NCI-H69 (cell line): ENCODE measurements at places on chromosomes 1 and 21.

DNA sequence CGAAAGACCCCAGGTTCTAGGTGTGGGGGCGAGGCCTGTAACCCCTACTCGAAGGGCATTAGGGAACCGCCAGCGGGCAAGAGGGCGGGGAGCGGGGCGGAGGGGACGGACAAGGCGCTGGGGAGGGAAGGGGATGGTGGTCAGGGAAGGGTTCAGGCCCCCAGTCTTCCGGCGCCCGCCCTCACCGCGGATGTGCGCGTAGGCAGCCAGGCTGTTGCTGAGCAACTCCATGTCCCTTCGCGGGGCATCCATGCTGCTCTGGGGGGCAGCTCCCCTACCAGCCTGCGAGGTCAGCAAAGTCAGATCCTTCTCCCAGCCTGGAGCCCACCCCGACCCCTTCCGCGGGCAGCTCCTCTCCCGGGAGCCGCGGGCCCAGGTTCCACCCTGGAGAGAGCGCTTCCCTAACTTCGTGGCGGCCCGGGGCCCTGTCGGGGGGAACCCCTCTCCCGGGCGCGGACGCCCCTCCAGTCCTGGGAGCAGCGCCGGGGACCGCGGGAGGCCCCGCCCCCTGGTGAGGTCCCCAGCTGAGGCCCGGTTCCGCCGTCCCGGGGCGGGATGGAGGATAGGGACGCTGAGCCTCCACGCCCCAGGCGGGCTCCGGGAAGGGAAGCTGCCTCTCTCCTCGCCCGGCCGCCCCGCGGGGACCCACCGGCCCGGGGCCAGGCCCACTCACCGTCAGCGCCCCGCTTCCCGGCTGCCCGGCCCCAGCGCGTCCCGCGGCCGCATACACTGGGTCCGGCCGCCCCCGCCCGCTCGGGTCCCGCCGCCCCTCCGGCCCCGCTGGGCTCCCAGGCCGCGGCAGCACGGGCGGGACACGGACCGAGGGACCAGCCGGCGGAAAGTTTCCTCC, 434 bp downstream of the EVA1B start:
- peak; percentile 24 for DNase-seq

GRCh38 chr1:244826712-244827111, 8.7 kb upstream of the COX20 start:
- DNase-seq: no peak

- DNase-seq: peak; percentile 95
These were observed 1784.5 kb downstream of the MRPL39 start for GRCh38 chr21:23822760-23823159.

GRCh38 chr1:210384625-210385024, 55.9 kb downstream of the HHAT start:
- peak; percentile 68 for DNase-seq

DNA sequence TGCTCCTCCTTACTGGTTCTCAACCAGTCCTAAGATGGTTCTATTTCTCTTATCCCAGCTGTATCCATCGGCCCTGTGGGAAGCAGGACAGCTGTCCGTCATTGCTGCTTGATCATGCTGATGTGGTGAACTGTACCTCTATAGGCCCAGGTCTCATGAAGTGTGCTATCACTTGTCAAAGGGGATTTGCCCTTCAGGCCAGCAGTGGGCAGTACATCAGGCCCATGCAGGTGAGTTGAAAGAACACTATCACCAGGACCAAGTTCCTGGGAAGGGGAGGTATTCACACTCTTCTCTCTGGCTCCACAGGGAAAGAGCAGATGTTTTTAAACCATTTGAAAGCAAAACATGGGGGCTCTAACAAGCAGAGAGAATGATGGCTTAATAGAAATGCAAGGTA, 302.6 kb downstream of the PAPPA2 start:
- no peak for DNase-seq

DNA sequence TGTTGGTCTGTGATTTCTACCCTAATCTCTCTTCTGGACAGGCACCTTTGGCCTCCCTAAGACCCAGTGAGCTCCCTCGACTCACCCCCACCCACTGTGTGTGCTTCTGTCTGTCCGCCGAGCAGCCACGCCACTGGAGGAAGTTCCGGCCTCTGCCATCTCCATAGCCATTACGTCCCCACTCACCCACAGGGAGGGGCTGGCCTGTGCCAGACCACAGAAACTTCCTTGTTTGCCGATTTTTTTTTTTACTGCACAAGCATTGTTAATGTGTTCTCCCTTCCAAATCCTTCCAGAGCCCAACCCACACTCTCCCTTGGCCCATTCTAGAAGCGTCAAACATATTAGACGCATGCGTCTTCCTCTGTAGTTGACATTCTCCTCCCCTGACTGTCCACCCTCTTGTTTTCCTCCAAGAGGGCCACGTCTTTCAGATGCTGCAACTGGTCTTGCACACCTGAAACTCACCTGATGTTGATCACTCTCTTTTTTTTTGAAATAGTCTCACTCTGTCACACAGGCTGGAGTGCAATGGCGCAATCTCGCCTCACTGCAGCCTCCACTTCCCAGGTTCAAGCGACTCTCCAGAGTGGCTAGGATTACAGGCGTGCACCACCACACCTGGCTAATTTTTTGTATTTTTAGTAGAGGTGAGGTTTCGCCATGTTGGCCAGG, 72.3 kb downstream of the EVA1C start:
- DNase-seq: no peak

DNA sequence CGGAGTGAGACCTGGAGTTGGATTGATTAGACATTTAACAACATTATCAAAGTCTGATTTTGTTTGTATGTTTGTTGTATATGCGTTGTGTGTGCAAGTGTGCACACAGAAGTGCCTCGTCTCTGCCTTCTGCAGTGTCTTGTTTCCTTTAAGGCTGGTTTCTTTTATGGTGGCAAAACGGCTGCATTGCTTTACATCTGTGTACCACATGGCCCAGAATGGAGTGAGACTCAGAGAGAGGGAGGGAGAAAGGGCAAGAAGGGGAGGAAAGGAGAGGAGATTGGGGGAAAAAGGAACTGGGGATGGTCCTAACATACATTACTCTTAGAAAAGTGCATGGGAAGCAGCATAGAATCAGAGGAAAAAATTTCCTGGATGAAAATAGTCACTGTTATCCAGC, 99.7 kb upstream of the WLS start:
- DNase-seq: no peak

DNA sequence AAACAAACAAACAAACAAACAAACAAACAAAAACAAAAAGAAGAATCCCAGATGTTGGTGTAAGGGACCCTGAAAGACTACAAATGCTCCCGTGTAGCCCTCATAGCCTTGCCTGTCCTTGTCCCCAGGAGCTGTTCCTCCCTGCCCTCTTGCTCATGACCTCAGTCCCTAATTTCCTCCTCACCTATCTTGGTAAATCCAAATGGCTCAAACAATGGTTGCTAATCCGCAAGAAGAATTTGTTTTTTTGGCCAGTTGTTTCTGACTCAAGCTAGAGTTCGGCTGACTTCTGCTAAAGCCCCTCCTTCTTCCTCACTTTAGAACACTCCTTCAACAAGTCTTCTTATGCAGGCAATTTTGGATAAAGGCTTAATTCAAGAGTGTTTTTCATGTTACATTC, 15.6 kb downstream of the LCA5L start:
- no peak for DNase-seq

- DNase-seq: no peak
These were observed 34.4 kb downstream of the KIAA0040 start for GRCh38 chr1:175158170-175158591.

DNA sequence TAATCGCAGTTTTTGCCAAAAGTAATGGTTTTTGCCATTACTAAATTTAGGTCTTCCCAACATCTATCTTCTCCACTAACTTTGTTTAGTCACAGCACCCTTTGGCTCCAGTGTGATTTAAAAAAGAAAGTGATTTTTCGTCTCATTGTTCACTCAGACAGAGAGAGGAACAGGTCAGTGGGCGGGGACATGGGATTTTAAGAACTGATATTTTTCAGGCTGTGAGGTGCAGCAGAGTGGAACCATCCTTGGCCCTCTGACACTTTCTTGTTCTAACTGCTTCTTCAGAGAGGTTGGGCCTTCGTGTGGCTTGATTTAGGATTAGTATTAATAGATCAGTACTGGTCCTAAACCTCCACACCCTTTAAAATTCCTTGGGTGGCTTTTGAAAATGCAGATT, 38.8 kb downstream of the CASQ2 start:
- no peak for DNase-seq

DNA sequence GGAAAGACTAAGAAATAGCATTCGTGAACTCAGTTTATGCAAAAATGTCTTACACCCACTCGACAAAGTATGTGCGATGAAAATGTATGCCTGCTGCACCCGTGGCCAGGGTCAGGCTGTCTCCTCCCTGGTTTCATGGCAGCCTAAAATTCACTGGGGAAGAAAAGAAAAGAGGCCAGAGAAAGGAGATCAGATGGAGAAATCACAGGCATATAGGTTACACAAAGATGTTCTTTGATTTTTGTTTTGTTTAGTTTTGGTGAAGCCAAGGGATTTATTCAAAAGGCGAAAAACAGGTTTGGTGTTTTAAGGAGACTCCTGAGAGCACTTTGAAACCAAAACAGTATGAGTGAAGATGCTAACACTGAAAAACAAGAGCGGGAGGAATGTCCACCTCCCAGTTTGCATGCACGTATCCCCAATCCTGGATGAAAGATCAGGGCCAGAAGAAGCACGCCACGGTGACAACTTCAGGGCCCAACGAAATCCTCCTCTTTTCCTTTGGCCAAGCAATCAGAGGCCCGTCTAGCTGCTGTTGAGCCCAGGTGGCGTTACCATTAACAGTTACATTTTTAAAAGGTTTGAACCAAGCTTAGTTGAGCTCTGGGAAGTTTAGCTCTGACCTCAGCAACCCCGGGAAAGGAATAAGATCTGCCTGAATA, 992 bp upstream of the SSX2IP start:
- no peak for DNase-seq

DNA sequence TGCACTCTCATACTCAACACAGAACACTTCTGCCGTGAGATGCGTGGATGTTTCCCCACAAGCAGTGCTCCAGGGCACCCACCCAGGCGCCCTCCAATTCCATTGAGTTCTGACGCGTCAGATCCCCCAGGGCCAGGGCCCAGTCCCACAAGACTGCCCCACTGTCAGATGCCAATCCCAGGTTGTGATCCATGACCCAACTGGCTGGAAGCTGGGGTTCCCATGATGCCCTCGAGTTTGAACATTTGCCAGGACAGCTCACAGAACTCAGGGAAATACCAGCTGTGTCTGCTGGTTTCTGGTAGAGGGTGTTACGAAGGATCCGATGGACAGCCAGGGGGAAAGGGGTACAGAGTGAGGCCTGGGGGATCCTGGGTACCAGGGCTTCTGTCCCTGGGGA, 58.4 kb downstream of the AGPAT3 start:
- peak; percentile 43 for DNase-seq

DNA sequence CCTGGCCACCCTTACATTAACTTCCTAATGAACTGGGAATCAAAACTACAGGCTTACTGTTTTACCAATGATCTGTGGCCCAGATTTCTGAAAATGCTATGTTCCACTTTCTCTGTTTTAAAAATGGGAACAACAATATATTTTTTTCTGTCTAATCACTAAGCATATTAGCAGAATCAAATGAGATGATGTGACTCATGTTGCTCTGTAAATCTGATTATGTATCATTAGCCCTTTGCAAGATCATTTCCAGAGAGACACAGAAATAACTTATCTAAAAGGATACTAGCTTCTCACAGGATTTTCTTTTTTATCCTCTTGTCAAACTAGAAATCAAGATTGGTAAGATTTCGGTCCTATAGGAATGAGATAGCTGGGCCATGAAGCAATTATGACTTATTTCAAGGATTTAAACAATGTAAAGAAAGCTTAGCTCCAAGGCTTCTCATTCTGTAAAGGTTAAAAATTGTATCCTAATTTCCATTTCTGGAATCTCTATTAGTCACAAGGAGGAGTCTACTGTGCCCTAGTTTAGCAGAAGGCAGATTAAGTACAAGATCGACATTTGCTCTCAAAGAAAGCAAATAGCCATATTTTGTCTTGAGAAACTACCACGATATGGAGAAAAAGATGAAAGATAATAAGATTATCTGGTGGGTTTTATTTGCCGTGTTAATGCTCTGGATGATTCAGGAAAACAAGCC, 32.4 kb upstream of the CAMSAP2 start:
- DNase-seq: no peak

DNA sequence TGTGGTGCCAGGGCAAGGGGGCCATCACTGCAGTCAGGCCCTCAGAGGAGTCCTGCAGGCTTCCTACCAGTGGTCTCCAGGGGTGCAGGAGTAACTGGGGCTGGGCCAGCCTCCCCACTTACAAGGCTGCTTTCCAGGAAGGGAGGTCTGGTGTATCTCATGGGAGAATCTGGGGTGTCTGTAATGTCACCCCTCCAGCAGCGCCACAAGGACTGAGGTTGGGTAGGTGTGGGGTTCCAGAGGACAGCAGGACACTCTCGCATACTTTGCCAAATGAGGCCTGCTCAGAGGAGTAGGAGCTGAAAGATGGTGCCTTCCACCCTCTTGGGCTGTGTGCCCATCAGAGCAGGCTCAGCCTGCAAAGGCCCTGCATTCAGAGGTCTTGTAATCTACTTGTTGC, 46.9 kb downstream of the TNNT2 start:
- no peak for DNase-seq
